ENCODE measurements at places on chromosomes 3 and 15. TPM values are rescaled to one million over a fixed set of nuclear protein-coding genes. Genes with fewer than 3 reads are reported as not detected.

The PHLDB2 gene
- 22.9 TPM for total RNA-seq

The SEMA6D gene
- 10.5 TPM for total RNA-seq

The HACD3 gene
- total RNA-seq = 91.7 TPM

The TMEM89 gene
- not detected for total RNA-seq

The GOLGA6B gene
- not detected for total RNA-seq

The FBXW12 gene
- not detected for total RNA-seq

The PPP1R14D gene
- total RNA-seq = not detected

The CDHR4 gene
- total RNA-seq = 0.13 TPM

The MED12L gene
- 2.6 TPM for total RNA-seq

The SLC22A14 gene
- total RNA-seq = 0.32 TPM

The PAK6 gene
- total RNA-seq = not detected

The HRH1 gene
- total RNA-seq = 34.6 TPM

The GOLGA8M gene
- 1.0 TPM for total RNA-seq

Measured in articular chondrocyte of knee joint (primary cell).